Activated CD4-positive, CD25-positive, alpha-beta regulatory T cell treated with anti-CD3 and anti-CD28 coated beads, Interleukin-2, amount 50 U/mL, for 72 hours (primary cell): ENCODE measurements at places on chromosomes 2 and 18.

DNA sequence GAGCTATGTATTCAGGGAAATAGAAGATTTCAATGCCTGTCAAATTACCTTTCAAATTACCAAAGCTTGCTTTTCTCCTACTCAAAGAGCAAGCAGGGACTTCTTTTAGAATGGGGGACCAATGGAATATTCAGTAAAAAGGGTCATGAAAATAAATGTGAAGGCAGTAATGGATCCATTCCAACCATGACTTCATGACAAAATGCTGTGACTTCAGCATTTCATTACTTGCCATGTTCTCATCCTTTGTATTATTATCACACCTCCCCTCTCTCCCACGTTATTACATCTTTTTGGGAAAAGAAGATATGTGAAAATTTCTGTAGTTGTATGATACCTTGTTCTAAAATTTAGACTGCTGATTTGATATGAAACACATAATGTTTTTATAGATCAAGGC is 864.0 kb upstream of the FSHR start:
- DNase-seq, result no peak

GRCh38 chr2:180901331-180901730 is 79.1 kb upstream of the UBE2E3 start:
- no peak for DNase-seq

GRCh38 chr2:30310955-30311354 is 79.6 kb downstream of the LBH start:
- DNase-seq, result no peak

DNA sequence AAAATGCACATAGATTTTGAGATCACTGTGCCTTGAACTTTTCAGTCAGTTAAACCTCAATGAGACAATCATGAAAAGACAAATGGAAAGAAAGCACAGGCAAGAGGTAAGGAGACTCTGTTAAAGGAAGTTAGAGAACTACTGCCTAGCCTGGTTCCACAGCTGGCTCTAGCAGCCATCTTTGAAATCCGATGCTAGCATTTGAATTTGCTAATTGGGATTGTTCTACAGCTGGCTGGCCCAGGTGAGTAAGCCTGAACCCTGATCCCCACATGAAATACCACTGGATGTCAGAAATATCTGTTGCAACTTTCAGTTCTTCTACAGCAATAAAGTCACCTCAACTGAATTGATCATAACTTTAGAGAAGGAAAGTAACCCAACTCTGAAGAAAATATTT is 315.2 kb upstream of the CHAC2 start:
- no peak for DNase-seq

- DNase-seq, result no peak
These were observed 78.9 kb downstream of the MEMO1 start for GRCh38 chr2:31931916-31932315.

DNA sequence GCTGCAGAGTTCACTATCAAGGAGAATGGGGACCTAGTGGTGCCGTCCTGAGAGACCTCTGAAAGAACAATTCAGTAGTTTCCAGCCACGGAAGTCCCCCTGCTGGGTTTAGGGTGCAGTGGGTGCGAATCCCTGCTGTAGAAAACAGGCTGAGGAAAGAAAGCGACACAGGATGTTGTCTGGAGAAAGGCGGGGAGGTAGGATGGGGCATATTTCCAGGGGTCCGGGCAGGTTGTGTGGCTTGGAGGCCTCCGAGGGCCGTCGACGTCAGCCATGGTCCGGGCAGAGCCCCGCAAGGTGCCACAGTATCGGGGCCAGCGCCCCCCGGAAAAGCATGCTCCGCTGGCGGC is 807 bp upstream of the CREB1 start:
- DNase-seq, result no peak

DNA sequence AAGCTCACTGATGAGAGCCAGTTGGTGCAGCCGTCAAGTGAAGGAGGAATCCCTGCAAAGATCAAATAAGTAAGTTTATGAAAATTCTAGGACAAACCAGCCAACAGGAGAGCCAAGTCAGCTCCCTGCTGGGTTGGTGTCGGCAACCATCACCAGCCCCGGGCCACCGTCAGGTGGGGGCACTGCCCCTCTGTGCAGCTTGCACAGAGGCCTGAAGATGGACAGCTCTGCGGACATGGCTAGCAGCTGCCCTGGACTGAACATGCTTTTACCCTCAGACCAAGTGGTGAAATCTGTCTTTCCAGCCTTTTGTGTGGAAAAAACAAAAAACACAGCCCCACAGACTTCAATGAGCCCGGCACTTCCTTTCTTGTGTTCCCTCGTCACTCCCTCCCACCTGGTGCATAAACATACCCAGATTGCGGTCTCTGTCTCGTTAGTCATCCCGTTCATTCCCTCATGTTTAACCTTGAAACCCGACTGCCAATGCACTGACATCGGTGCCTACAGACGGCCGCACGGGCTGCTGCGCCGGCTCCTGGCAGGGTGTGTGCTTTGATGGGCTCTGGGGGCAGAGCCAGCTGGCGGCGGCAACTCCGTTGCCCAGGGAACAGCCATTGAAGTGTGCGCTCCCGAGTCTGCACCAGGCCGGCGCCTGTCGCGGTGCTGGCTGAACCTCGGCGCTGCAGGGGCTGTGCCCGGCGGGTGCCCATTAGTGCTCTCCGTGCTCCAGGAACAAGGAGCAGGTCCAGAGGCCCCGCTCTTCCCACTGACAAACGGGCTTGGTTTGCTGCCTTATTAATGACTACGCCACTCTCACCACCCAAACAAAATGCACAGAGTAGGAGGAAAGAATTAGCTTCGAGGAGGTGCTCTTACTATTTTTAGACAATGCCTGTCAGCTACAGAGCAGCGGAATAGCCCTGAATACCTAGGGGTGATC is 95.3 kb downstream of the EIPR1 start:
- DNase-seq, result no peak

DNA sequence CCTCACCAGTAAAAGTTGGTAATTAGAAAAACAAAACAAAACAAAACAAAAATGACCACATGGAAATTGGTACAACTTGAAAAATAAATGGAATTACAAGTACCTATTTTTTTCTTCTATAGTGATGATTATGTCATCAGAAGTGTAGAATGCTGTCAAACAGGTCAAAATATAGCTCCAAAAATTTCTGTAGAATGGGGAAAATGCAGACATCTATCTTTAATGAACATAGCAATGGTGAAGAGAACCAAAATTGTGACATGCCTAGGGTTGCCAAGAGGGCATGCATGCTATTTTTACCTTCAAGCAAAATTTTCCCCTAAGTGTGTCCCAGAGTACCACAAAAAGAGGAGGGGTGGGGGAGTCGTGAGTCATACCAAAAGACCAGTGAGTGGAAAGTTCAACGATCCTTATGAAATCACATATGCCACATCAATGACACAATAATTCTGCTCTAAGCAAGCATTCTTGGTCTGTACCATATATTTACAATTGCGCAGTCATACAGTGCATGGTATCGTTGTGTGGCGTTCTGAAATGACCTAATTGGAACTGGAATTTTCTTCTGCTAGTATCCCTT is 1436.4 kb downstream of the SUCLG1 start:
- DNase-seq, result no peak

DNA sequence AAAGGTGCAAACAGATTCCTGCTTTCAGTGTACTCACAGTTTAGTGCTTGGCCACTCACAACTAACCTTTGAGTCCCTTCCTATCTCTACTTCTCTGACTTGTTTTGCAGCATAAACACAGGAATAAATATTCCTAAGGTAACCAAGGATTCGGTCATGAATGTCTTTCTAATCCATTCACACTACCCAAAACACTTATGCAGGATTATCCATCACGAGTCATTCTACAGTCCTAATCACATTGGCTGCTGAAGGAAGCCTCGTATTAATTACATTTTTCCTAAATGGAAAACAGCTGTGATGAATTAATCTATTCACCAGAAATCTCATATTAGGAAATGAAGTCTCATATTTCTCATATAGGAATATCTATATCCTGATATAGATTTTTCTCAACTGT is 16.3 kb downstream of the RDH14 start:
- DNase-seq, result no peak

DNA sequence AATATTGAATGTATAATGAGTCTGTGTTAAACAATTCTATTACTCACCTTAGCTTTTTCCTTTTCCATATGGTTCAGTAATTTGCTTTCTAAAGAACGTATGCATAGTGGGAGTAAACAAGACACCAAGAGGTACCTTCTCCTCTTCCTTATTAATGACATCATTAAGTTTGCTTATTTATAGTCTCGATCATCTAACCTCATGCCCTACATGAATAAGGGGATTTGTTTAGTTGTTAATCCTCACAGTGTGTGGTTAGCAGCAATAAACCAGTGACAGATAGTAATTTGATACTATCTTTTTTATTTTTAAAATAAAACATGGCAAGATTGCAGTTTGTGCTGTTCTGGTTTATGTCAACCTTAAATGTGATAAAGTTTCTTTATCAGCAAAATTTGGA is 69.7 kb downstream of the COBLL1 start:
- DNase-seq, result no peak

- DNase-seq, result no peak
These were observed 29.5 kb downstream of the GLI2 start for GRCh38 chr2:120764991-120765677.

- DNase-seq, result no peak
These were observed 78.4 kb downstream of the NCKAP5 start for GRCh38 chr2:133489641-133490410.

GRCh38 chr2:171956135-171956825 is 34.0 kb downstream of the HAT1 start:
- no peak for DNase-seq

DNA sequence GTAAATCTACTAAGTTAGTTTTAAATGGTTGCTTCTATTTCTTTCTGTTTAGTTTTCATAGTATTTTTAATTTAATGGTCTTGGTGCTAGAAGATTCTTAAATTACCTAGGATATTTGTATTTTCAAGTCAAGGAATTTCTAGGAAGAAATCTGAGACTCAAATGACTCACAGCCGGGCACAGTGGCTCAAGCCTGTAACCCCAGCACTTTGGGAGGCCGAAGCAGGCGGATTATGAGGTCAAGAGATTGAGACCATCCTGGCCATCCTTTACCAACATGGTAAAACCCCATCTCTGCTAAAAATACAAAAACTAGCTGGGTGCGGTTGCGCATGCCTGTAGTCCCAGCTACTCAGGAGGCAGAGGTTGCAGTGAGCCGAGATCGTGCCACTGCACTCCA is 95.5 kb downstream of the C2orf74 start:
- DNase-seq, result no peak

- no peak for DNase-seq
These were observed 2.7 kb downstream of the HRH4 start for GRCh38 chr18:24462838-24463775.

DNA sequence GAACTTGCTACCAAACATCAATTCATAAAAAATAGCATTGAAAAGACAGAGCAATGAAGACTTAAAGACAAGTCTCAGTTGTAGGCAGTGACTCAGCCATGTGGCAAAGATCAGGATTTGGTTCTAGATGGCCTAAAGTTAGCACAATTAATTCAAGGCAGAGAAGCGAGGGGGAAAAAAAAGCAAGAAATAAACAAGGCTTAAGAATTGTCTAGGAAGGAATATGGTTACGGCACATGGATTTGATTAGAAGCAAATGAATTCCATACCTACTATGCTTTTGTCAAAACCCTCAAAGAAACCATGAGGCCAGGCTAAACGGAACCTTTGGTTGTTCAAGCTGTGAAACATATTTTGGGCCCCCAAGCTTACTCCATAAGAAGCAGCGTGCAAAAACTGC is 362.2 kb upstream of the KCNH7 start:
- no peak for DNase-seq

DNA sequence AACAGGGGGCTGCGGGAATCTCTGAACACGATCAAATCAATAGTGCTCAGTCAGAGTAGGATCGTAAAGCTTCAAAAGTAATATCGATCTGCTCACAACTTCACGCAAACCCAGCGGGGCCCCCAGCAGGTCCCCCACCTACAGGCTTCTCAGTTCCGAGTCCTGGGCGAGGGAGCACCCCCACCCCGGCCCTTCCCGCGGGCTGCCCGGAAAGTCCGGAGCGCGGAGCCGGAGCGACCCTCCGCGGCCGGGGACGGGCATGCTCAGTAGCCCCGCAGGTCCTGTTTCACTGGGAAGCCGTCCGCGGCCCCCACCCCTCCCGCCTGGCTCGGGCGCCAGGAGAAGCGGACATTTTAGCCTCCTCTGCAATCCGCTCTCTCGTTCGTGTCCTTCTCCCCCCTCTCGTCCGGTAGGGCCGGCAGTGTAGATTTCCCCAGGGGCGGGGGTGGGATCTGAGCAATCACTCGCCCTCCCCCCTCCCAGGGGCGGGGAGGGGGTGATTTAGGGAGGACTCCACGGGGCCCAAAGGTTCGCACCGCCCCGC is 3.3 kb upstream of the SPRED2 start:
- DNase-seq, result peak; percentile 34

DNA sequence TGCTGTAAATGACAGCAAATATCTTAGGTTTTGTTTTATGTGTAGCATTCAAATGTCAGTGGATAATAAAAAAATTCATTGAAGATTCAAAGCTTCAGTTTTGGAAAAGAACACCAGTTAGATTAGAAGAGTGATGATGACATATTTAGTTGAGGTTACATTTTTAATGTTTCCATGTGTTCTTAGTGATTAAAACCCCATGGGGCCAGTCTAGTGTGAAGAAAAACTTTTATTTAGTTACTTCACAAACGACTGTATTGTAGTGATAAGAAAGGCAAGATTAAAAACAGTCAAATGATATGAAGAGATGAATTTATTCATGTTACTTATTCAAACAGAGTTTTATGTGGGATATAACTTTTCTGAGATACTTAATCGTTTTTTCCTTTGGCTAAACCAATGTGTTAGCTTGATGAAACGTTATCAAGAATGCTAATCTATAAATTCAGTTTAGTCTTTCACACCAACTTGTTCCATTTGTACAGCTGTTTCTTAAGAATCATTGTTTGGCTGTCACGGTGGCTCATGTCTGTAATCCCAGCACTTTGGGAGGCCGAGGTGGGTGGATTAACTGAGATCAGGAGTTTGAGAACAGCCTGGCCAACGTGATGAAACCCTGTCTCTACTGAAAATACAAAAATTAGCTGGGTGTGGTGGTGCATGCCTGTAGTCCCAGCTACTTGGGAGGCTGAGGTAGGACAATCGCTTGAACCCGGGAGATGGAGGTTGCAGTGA is 11.6 kb downstream of the BMPR2 start:
- no peak for DNase-seq
